ENCODE measurements at places on chromosomes 7 and 10.
A peak's percentile ranks its signal among the peaks of the same experiment; 100 is the strongest.

DNA sequence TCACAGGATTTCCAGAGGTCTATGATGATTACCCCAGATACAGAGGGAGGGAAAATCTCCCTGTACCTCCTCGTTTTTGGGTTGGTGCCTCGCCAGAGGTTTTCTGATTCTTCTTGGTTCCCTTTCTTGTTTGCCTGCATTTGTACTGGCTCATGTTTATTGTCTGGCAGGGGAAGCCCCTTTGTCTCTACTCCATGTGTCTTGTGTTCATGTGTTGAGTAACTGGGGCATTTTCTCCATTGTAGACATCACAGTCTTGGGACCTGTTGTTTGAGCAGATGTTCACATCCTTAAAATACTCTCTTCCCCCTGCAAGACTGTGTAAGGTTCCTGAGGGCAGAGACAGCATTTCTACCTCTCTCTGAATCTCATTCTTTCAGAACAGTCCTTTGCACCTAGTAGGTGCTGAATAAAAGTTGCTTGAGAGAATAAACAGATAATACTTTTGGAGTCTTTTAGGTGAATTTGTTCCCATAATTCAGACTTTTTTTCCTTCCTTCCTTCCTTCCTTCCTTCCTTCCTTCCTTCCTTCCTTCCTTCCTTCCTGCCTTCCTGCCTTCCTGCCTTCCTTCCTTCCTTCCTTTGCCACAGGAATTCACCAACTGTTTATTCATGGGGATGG lies 25.1 kb downstream of the CDK14 start:
- DNase-seq: no peak

DNA sequence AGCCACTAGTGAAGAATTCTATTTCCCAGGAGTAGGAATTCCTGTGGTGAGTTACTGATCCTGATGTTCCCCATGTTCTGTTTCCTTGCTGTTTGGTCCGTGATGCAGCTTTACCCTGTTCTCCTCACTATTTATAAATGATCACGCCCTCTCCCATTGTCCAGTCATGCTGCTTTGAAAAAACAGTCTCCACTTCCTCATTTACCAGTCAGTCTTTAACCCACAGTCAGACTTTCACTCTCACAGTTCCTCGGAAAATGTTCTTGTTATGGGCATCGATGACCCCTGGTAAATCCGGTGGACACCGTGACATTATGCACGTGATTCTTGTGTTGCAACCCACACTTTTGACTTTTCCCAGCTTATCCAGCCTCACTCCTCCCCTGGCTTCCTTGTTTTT lies 14.4 kb downstream of the SCIN start:
- DNase-seq: no peak

- DNase-seq: no peak
These were observed 5.3 kb downstream of the NEUROG3 start for GRCh38 chr10:69567920-69568319.

- DNase-seq: no peak
These were observed 62.6 kb downstream of the DOCK4 start for GRCh38 chr7:112143582-112143981.

GRCh38 chr7:30188811-30189210 lies 54.0 kb downstream of the MTURN start:
- no peak for DNase-seq

GRCh38 chr10:86611386-86611785 lies 43.0 kb upstream of the OPN4 start:
- DNase-seq: peak; percentile 2

DNA sequence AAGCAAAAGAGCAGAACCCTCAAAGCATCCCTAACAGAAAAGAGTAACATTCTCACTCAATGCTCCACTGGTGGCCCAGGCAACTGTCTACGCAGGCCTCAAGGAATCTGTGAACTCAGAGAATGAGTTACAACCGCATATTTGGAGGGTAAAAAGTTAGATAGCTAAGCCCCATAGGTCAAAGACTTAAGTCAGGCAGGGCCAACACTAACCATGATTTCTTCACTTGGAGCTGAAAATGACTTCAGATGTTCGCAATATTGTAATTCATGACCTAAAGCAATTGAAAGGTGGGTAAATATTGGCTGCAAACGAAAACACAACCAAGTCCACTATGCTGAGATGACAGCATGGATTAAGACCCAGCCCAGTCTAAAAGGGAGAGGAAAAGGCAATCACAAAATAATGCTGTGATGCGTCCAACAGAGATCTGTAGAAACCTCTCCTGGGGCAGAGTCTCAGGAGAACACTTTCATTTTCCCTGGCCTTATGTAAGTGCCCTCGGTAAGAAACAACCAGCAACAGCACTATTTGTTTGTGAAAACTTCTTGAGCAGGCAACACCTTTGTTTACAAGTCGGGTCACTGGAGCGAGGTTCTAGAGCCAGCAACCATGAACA lies 176.5 kb downstream of the TNS3 start:
- no peak for DNase-seq

DNA sequence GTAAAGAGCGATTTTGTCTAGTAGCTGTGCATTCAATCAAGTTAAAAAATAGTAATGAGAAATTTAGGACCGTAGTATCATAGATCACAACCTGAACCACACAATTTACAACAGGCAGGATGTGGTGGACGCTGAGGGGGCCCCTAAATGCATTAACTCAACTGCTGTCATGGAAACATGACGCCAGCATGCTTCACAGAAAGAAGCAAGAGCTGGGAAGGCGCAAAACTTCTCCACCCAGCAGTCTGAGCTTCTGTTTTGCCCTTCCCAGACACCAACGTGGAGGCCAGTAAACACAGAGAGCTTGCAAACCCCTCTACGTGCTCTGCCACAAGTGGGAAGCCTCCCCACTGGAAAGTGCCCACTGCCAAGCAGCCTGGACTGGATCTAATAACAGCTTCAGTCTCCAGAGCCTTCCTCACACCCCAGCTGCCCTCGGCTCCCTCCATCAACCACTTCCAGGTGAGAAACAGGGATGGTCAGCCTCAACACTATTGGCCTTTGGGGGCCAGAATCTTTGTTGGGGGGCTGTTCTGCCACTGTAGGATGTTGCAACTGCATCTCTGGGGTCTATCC lies 151.8 kb downstream of the SFMBT2 start:
- no peak for DNase-seq

DNA sequence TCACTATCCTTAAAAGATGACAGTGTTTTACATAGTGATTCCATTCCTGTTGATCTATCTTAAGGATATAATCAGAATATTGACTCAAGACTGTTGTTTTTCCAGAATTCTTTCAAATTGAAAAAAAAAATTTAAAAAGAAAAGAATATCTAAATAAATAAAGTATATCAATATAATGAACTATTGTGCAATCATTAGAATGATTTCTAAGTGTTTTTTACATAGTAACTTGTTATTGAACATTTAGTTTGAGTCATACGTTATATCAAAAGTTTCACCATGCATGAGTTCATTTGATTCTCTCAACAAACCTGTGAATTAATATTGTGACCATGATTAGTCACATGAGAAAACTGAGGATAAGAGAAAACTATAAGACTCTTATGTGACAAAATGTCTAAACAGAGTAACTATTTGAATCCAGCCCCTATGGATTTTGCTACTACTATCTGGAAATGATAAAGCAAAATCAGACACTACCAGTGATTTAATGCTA lies 46.1 kb downstream of the KLF6 start:
- no peak for DNase-seq

- peak; percentile 44 for DNase-seq
These were observed 48.4 kb downstream of the TES start for GRCh38 chr7:116258734-116259133.

DNA sequence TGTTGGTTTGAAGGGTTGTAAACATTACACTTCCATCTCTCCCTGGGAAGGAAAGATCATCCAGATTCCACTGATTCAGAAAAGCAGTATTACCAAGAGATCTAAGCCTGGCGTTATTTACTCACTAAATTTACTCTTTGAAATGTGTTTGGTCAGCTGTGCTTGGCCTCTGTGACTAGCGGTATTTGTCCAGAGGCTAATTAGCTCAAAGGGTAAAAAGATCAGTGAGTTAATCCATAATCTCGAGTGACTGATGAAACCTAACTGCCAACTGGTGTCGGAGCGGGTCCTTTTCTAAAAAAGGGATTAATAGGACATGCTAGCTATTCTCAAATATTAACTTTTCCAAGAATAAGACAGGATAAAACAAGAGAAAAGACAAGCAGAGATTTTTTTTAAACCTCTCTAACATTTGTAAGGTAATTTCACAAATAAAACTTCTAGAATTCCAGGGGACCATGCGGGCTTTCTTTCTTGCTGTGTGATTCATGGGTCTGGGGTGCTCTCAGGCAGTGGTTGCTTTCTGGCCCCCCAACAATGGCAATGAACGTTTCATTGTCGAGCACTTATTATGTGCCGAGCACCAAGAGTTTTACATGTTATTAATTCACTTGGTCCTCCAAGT lies 247.3 kb upstream of the AOAH start:
- peak; percentile 79 for DNase-seq

- no peak for DNase-seq
These were observed at the start of gene LIPF for GRCh38 chr10:88664142-88664541. Gene LIPF, plus strand, starts transcription at chr10:88664442. Its CDS starts 2,856 bp downstream, at chr10:88667298.

DNA sequence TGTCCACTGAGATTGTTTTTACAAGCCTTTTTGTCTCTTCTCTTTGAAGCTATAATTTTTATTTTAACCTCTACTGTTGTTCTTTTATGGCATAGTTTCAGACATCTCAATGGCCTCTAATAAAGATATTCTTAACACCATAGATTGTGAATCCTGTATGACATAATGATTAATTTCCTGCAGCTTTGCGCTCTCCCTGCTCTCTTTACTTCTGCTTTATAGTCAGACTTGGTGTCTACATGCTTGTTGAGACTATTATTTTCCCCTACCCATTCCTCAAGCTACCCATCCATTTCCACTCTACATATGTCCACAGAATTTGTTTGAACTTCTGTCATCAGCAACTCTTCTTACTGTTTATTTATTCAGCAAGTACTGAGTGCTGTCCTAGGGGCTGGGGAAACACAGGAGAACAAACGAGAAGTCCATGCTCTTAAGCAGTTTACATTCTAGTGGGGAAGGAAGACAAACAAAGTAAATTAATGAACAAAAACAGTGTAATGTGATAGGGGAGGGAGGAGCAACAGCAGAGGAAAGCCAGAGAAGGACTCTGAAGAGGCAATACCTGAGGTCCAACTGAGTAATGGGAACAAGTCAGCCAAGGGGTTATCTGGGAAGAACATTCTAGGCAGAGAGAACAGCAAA lies 110.1 kb downstream of the CDK14 start:
- DNase-seq: no peak

- DNase-seq: no peak
These were observed 54.8 kb downstream of the DGKI start for GRCh38 chr7:137791930-137792329.

Data from NCI-H82 (cell line).